Stimulated activated CD8-positive, alpha-beta memory T cell treated with anti-CD3 and anti-CD28 coated beads, Interleukin-7, amount 100 ng/mL, for 48 hours (primary cell): ENCODE measurements at places on chromosomes 11 and 22.

GRCh38 chr11:69912161-69912910, 93.1 kb upstream of the FGF3 start:
- DNase-seq: no peak

DNA sequence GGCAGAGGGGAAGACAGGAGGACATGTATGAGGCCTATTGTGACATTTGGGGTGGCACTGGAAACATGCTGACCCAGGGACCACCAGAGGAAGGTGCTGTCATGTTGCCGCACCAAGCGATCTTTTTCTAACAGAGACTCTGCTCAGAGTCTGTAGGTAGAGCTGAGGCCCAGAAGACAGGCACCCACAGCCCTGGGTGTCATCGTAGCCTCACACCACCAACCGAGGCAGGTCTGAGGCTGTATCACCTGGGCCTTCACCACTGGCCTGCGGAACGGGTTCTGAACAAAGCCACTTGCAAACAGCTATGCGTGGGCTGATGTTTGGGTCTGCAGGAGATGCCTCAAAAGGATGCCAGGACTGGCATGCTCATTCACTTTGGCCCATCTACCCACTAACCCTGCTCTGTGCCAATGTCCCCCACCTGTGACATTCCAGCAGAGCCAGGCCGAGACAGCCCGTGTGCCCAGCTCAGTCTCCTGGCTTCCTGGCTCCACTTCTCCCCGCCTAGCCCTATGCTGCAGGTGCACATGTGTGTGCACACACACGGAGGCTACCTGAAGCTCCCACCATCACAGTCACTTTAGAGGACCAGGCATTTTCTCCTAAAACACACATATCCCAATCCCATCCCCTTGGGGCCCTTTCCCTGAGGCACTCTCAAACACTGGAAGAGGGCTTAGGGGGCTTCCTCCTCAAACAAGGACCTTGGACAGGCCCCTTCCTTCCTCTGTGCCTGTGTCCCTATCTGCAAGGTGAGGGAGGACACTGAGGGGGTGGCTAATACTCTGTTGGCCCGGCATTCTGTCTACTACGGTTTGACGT, 3.6 kb downstream of the TRIM29 start:
- DNase-seq: no peak

DNA sequence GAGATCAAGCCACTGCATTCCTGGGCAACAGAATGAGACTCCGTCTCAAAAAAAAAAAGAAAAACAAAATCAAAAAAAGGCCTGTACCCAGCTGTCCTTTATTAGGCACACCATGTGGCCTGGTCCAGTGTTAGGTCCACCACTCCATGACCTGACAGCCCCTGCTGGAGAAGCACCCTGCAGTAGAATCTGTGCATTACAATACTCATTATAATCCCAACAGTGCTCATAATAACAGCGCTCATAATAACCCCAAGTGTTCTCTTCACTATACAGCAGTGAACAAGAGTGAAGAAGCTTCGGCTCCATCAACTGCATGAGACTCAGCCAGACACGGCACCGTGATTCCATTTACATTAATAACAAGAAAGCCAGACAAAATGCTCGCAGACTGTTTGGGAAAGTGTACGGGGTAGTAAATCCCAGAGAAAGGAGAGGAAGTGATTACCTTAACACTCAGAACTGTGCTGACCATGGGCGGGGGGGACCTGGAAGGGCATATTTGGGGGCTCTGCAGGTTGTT, 8.9 kb upstream of the EHD1 start:
- no peak for DNase-seq

DNA sequence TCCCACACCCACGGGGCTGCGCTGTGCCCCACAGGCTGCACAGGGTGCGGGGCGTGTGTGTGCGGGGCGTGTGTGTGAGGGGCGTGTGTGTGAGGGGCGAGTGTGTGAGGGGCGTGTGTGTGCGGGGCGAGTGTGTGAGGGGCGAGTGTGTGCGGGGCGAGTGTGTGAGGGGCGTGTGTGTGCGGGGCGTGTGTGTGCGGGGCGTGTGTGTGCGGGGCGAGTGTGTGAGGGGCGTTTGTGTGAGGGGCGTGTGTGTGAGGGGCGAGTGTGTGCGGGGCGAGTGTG, 86.7 kb downstream of the WNT7B start:
- no peak for DNase-seq

DNA sequence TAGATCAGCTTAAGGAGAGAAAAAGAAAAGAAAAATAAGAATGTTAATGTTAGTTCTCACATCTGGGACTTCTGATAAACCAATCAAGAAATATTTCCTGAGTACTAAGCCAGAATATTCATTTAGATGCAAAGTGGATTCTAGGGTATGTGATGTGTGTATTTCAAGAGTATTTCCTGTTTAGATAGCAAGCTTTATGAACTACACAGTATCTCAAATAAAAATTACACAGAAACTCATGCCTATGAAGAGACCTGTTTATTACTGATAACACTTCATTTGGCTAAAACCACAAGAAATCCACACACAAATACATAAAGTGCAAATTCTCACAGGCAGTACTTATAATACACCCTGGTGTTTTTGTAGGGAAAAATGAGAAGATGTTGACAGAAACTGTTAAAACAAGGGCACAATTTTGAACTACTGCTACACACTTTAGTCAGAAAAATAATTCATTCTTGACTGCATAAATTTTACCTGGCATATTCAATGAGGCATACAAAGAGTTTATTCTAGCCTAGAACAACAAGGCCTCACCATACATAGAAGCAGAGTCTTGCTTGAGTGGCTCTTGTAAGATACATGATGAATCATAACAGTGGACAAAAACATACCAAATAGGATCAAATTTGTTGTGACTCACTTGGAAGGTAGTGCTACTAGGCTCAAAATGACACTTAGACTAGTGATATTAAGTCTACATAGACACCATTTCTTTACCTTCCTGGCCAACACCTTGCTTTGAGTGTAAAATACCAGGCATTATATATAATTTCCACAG, 18.8 kb upstream of the P4HA3 start:
- DNase-seq: no peak

- no peak for DNase-seq
These were observed 8.9 kb downstream of the SEC14L2 start for GRCh38 chr22:30405731-30406130.

DNA sequence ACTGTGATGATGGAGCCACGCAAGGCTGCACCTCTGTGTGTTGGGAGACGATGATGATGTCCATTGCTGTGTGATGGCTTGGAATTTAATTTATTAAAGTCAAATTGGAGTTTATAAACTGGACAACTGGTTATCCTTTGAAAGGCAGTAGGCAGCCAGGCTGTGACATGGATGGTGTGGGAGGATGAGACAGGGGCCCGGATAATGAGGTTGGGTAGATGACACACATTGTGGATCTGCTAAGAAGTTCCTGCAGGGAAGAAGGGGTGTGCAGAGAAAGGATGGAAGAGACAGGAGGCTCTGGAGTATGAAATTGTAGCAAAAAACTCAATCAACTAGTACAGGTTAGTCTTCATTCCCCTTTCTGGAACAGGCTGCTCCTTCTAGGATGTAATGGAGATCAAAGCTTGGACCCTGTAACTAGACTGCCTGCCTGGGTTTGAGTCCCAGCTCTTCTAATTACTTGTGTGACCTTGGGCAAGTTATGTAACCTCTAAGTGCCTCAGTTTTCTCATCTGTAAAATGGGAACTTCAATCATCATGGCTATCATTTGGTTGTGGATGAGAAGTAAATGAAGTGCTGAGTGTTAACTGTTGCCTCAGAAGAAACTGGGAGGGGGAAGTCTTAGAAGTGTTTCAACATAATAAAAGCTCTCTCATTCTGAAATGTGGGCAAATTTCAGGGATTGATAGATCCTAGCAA, 4.2 kb upstream of the HINFP start:
- no peak for DNase-seq

- no peak for DNase-seq
These were observed 1.2 kb upstream of the NUP50 start for GRCh38 chr22:45162531-45162930.

GRCh38 chr11:78061921-78062311, 1.7 kb upstream of the THRSP start:
- no peak for DNase-seq

DNA sequence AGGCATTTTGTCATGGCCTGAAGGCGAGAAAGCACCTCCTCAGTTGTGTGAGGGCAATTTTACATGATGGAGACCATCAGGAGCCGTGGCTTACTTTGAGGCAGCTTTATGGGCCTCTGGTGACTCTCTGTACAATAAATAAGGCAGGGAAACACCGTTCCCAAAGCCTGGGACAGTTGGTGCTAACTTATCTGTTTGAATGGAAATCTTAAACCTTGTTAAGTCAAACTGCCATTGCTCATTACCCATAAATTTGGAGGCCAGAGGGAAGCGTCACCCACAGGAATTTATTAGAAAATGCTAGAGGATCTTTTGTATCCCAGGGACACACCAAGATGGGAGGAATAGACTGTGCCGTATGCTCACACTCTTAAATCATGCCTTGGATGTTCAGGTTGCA, 1156.9 kb downstream of the BRD1 start:
- no peak for DNase-seq

DNA sequence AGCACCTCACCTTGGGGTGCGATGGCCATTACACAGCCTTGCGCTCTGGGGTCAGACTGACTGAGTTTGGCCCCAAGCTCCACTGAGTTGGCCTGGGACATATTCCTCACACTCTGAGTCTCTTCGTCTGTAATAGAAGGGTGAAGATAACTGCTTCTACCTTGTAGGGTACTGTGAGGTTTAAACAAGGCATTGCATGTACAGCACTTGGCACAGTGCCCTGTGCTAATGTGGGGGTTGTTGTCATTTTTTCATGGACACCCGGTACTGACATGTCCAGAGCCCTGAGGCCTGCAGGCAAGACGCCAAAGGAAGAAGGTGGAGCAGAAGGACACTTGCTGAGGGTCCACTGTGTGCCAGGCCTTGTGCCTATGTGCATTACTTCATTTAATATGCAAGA, 50.7 kb downstream of the OTOG start:
- no peak for DNase-seq

- DNase-seq: peak; percentile 64
These were observed 17.3 kb upstream of the SLC29A2 start for GRCh38 chr11:66388780-66389386.

DNA sequence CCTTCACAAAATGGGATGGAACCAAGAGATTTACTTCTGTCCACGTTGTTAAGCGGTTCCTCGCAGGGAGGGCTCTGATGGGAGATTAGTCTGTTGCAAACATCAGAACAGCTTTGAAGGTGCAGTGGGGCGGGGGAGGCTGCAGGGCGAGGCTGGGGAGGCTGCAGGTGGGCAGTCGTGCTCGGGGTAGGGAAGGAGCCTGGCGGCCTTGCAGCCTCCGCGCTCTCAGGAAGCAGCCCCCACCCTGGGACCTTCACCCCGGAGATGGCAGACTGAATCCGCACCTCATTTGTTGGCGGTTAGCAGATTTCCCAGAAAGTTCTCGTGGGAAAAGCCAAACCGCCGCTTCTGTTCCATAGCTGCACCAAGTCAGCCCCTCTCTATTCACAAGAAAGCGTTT, 237.3 kb downstream of the BRD1 start:
- DNase-seq: no peak

- no peak for DNase-seq
These were observed 352.2 kb upstream of the CTSC start for GRCh38 chr11:88689548-88690240.

DNA sequence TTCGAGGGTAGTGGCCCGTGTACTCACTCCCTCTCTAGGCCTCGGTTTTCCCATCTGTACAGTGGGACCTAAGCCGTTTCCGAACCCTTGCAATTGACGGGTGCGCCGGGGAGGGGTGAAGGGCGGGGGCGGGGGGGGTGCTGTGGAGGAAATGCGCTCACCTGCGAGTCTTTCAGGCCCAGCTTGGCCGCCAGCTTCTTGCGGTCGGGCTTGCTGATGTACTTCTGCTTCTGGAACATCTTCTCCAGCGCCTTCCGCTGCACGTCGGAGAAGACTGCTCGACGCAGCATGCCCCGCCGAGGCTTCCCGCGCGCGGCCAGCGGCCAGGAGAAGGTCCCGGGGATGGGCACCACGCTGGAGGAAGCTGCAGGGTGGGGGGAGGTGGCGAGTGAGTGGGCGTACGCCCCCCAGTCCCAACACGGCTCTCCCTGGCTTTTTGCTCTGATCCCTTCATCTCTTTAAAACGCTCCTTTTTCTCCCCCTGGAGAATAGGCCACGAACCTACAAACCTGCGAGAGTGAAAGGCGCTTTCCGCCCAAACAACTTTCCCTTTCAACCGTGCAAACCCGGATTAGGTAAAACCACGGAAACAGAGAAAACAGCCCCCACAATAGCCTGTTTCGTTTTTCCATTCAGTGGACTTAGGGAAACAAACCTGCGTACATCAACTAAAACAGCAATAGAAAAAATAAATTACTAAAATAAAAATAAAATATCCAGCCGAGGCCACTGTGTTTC, 3.2 kb downstream of the DBX1 start:
- no peak for DNase-seq

- no peak for DNase-seq
These were observed 12.4 kb downstream of the CRELD2 start for GRCh38 chr22:49930596-49931412.

GRCh38 chr22:41234815-41235695, 5.7 kb downstream of the CHADL start:
- no peak for DNase-seq

- no peak for DNase-seq
These were observed 97.1 kb downstream of the CEP164 start for GRCh38 chr11:117424781-117425180.

DNA sequence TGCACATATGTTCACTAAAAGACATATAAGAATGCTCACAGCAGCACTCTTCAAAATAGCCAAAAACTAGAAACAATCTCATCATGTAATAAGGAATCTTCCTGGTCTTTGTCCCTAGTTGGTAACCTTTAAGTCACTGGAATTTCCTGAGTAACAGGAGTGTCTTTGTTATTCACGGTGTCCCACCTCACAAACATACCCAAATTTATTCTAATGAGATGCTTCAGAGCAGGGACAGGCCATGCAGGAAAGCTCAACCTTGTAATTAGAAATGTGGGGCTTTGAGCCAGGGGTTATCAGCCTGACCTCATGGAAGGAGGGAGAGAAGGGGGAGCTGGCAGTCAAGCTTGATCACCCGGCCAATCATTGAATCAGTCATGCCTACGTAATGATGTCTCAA, 40.3 kb upstream of the NFRKB start:
- DNase-seq: no peak
